ENCODE measurements at places on chromosomes 5 and 9. TPM values are rescaled to one million over a fixed set of nuclear protein-coding genes. Genes with fewer than 3 reads are reported as not detected.
A peak's percentile ranks its signal among the peaks of the same experiment; 100 is the strongest.

- DNase-seq = no peak
Measured at GRCh38 chr5:146919304-146919703, 40.7 kb upstream of the PPP2R2B start.

DNA sequence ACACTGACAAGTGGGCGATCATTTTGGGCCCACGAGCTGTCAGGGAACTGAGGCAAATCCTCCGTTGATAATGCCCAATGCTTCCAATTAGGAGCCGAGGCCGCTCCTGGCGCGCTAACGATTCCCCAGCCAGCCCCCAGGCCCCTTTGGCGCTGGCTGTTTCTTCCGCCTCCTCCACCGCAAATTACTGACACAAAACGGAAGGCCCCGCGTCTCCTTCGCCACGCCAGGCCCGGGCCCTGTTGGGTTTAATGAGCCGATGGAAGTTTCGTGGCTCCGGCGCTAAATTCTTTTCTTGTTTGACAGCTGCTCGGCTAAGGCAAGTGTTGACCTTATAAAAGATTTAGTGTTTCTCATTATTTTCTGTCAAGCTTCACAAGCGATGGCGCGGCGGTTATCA is 25.7 kb upstream of the BARHL1 start:
- no peak for DNase-seq

Gene TLX3
- not detected for total RNA-seq

DNA sequence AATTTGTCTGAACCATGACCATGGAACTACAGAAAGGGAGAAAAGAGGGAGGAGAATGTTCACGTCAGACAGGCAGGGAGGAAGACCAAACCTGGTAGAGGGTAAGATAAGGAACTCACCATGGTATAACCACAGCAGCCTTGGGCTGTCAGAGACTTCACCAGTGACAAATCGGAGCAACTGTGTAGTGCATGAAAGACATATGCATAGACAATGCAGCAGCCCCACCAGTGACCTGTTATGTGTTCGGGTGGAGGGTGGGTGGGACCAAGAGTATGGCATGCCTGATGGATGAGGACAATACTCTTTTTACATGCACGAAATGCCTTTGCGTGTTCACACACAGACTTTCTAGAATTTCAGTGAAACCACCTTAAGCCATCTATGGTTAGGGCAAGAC is 221.8 kb upstream of the RASEF start:
- no peak for DNase-seq

DNA sequence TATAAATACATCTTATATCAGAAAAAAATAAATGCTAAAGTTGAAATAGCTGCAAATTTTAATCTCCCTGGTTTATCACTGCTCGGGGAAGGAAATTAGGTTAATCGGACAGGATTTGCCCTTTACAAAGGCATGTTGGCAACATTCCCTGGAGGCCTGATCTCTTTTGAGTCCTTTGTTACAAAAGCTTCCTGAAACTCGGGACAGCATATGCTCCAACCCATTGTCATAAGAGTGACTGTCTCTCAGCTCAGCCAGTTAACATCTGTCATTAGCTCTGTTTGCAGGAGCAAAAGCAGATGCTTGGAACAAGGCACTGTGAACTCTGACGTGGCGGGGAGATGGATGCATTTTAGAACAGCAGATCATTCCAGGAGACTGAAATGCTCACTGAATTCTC is 80.6 kb downstream of the MYO10 start:
- no peak for DNase-seq

Gene BHMT2
- total RNA-seq = 4.2 TPM

- DNase-seq = no peak
Measured at GRCh38 chr5:62283005-62283404, 23.0 kb upstream of the KIF2A start.

GRCh38 chr5:150577378-150578139 is 62.9 kb upstream of the SYNPO start:
- DNase-seq = no peak

DNA sequence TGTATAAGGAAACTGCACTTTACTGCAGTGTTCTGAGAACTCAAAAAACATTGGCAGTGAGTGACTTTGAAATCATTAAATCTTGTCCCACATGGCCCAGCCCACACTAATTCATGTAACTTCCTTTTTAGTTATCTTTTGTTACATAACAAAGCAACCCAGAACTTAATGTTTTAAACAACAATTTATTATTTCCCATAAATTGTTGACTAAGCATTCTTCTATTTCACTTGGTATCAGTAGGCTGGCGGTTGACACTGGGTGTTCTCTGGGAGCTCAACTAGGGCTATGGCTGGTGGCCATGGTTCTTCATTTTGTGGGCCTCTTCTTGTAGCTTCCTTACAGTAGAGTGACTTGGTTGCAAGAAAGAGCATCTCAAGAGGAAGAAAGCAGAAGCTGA is 278.4 kb downstream of the RASEF start:
- DNase-seq = no peak

GRCh38 chr5:139658928-139659667 is 10.9 kb downstream of the CXXC5 start:
- DNase-seq = no peak

GRCh38 chr5:1799110-1799601 is 481 bp downstream of the MRPL36 start:
- no peak for DNase-seq

GRCh38 chr9:19116107-19116790 is 11.0 kb downstream of the PLIN2 start:
- DNase-seq = no peak

DNA sequence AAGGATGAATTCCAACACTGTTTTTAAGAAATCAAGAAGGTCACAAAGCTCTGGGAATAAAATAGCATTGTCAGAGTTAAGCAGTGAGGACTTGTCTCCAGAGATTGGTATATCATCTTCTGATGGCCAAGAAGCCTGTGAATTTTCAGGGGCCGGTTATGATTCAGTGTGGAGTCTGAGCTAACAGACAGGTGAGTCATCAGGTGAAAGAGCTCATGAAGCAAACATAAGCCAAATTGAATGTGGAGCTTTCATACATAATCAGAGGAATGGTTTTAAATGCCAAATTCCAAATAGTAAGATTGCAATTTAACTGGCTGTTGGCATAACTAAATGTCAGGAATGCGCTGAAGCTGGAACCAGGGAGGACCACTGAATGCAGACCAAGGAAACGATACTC is 494.2 kb downstream of the MTRR start:
- DNase-seq = no peak

GRCh38 chr5:172048539-172049101 is 42.2 kb upstream of the FBXW11 start:
- no peak for DNase-seq

Gene C9orf50
- not detected for total RNA-seq

- peak; percentile 89 for DNase-seq
Measured at GRCh38 chr5:77168161-77168878, 42.2 kb upstream of the PDE8B start.

GRCh38 chr5:123875561-123876275 is 363.7 kb downstream of the CSNK1G3 start:
- no peak for DNase-seq

Gene ARHGEF37
- total RNA-seq = 17.7 TPM

Gene CAMK4
- total RNA-seq = 11.8 TPM

GRCh38 chr5:179786861-179787260 is 6.9 kb upstream of the LTC4S start:
- DNase-seq = no peak

GRCh38 chr5:142280066-142281007 is 44.5 kb downstream of the SPRY4 start:
- DNase-seq = no peak

Gene CNOT8
- 62.1 TPM for total RNA-seq

DNA sequence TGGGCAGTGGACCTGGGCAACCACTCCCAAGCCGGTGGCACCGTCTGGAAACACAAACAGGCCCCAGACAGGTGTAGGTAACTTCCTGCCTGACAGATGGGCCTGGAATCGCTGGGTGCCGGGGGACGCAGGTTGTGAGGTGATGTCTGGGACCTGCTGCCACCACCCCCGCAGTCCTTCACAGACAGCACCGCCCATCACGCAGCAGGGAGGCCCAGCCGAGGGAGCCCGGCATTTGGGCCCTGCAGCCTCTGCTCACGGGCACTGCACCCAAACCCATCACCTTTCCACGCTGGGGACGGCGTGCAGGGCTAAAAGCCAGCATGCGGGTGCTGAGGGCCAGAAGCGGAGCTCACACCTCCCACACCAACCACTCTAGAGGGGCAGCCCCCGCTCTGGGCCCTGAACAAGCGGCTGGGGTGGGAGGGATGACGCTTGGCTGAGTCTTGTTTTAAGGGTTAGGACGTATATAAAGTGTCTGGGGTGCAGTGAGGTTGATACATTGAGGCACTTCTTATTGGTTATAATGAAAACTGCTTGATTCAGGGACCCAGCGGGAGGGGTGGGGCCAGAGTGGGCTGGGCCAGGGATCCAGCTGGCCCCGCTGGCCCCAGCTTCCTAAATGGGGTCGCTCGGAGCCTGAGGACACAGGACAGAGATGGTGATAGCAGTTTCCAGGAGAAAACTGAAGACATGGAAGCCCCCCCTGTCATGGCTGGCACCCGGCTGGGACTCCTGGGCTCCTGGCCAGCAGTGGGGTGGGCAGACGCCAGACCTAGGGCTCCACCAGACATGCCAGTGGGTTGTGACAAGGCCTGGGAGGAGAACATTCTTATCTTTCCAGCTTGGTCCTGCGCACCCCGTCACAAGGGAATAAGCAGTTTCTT is 11.3 kb downstream of the MYMK start:
- no peak for DNase-seq

Gene ACOT12
- total RNA-seq = not detected

- DNase-seq = no peak
Measured at GRCh38 chr5:132840313-132840712, 9.9 kb upstream of the SHROOM1 start.

Gene TAF1L
- not detected for total RNA-seq

DNA sequence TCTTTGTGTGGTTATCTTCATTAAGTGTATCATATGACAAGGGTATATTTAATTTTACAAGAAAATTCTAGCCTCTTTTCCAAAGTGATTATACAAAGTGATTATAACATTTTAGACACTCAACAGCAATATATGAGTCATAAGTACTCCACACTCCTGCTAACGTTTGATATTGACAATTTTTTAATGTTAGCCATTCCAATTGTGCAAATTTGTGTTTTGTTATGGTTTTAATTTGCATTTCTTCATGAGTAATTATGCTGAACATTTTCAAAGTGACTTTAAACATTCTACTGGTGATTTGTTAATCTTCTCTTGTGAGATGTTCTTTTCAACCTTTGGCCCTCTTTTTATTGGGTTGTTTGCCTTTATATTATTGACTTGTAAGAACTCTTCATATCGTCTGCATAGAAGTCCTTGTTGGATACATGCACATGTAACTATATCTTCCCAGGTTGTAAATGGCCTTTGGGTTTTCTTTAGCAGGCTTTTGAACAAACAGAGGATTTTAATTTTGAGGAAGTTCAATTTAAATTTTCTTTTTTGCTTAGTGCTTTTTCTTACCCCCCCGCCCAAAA is 771.6 kb upstream of the ZNF608 start:
- DNase-seq = no peak

GRCh38 chr5:107388141-107388861 is 282.4 kb downstream of the EFNA5 start:
- DNase-seq = no peak

- DNase-seq = no peak
Measured at GRCh38 chr9:74499111-74499601, 2.0 kb downstream of the RORB start.

GRCh38 chr5:32201122-32201753 is 27.1 kb upstream of the GOLPH3 start:
- no peak for DNase-seq
